ENCODE measurements at places on chromosomes 2 and 18.

- DNase-seq = no peak
Observed at GRCh38 chr2:85377083-85377482, 22.5 kb downstream of the ELMOD3 start.

DNA sequence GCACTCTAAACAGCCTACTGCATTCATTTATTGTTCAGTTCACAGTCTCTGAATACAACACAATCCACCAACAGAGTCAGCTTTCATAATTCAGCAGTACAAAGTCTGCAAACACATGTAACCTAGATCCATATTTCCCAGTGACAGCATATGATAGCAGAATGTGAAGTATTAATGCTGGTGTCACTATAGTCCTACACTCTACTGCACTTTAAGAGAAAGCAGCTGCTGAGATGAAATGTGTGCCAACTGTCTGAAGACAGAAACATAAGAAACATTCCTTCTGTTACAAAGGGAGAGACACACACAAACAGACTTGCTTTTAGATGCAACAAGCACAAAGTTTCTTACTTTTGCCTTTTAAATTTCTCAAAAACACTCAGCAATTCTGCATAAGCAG lies 441.8 kb downstream of the ZEB2 start:
- no peak for DNase-seq

- DNase-seq = no peak
Observed at GRCh38 chr18:10317864-10318690, 136.4 kb upstream of the APCDD1 start.

DNA sequence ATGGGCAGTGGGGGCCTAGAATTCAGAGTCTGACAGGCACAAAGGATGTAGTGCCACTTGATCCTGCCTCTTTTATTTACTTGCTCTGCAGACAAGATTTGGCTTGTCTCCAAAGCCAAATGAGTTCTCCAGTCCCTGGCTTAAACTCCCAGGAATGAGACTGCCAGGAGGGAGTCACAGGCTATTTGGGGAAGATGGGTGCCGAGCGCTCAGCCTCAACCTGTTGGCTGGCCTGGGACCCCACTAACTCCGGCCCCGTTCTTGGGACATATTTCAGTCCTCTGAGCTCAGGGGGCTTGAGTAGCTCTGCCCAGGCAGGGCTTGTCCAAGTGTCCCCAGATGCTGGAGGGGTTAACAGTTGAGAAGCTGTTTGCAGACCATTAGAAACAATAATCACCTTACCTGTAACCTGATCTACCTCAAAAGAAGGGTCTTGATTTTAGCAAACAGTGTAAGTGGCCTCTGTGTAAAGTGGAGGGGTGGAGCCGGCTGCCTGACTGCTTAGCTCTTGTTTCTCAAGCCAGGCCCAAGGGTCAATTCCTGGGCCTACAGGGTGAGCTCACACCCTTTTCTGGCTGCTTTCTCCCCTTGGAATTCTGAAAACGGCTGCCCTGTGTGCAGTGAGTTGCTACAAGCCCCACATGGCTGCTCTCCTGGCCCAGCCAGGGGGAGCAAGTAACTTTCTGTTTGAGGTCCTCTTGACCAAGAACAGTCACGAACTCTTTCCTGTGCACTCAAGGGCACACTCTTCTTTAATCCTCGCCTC lies 27.1 kb upstream of the FZD5 start:
- no peak for DNase-seq

DNA sequence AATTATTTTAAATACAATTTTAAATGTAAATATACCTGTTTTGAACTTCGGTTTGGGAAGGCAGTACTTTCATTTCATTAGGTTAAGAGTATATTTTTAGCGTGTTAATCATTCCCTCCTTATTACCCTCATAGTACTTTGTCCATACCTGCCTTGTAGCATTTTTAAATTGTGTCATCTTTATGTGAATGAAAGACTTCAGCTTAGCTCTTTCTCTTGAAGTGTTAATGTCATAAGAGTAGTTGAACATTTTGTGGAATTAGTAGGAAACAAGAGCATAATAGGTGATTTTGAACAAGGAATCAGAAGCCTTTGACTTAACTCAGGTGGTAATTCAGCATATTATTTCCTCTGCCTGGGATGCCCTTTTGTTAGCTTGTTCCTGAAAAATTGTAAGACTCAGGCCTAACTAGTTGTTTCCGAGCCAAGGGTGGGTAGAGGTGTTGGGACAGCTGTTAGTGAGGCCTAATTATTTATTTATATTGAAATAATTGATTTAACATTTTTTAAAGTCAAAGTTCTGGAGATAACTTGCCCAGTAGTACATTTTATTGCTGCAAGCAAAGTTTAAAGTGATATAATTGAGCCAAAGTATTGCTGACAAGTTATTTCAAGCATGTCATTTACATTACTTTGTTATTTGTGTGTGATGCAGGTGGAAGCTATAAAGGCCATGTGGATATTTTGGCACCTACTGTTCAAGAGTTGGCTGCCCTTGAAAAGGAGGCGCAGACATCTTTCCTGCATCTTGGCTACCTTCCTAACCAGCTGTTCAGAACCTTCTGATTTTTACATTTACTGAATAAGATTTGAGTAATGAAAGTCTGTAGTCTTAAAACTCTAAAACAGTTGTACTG lies 38.7 kb downstream of the DDX1 start:
- DNase-seq = no peak

GRCh38 chr2:199602271-199602895 lies 144.6 kb upstream of the SATB2 start:
- DNase-seq = no peak
